Stimulated activated effector memory CD8-positive, alpha-beta T cell treated with anti-CD3 and anti-CD28 coated beads, Interleukin-12 subunit alpha, Interleukin-12 subunit beta, amount 100 ng/mL, for 72 hours (primary cell): ENCODE measurements at places on chromosomes 12 and 14.

DNA sequence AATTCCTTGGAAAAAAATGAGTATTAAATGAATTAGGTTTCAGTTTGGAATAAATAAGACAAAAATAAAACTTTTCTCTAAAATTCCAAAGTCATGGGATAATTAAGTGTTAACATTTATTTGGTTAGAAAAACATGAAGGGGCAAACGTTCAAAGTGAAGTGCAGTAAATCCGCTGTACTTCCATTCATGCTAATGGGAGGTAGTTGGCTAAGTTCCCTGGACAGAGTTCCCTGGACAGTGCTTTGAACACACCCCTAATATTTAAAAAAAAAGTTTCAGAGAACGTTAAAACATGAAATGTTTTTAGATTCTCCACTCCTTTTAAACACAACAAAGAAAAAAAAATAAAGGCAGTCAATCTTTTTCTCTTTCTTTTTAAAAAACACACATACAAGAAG lies 16.3 kb downstream of the ALX1 start:
- no peak for DNase-seq

- DNase-seq, result no peak
Measured at GRCh38 chr14:58593977-58594376, 43.8 kb upstream of the DACT1 start.

GRCh38 chr12:81792666-81793065 lies 33.5 kb upstream of the PPFIA2 start:
- no peak for DNase-seq

GRCh38 chr12:58435647-58436046 lies 484.7 kb downstream of the LRIG3 start:
- no peak for DNase-seq

DNA sequence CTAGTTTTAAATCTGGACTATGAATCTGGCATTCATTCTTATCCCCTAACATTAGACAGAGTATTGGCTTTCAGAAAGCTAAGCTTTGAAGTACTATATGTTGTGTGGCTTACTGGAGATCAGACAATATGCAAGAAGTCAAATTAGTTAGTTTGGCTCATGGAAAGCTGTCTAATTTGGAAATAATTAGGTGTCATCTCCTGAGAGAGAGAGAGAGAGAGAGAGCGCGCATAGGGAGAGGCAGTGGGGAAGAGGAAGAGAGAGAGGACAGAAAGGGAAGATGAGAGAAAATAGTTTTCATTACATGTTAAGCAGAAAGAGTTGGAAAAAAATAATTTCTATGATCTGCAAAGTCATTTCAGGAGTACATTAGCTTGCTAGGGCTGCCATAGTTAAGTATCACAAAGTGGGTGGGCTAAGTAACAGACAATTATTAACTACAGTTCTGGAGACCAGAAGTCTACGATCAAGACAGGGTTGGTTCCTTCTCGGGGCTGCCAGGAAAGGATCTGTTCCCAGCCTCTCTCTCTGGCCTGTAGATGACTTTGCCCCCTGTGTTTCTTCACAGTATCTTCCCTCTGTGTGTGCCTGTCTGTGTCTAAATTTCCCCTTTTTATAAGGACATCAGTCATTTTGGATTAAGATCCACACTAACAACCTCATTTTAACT lies 404.2 kb downstream of the RGS6 start:
- DNase-seq, result no peak

DNA sequence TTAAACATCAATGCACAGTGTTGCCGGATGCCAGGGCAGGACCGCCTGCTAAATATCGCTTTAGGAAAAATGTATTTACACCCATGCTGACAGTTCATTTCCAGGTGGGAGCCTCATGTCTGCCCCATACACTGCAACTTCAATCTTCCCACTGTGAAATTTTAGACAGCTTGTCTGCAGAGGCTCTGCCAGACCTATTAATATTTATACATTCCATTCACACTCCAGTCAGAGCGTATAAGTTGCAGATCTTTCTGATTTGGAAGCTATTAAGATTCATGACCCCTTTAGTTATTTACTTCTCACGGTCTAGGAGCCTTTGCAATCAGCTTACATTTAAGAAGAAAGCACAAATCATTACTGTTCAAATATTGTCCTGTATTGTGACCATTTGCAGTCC lies 357.4 kb downstream of the ATP23 start:
- no peak for DNase-seq

- DNase-seq, result no peak
Measured at GRCh38 chr14:59085207-59085739, 103.2 kb upstream of the DAAM1 start.

DNA sequence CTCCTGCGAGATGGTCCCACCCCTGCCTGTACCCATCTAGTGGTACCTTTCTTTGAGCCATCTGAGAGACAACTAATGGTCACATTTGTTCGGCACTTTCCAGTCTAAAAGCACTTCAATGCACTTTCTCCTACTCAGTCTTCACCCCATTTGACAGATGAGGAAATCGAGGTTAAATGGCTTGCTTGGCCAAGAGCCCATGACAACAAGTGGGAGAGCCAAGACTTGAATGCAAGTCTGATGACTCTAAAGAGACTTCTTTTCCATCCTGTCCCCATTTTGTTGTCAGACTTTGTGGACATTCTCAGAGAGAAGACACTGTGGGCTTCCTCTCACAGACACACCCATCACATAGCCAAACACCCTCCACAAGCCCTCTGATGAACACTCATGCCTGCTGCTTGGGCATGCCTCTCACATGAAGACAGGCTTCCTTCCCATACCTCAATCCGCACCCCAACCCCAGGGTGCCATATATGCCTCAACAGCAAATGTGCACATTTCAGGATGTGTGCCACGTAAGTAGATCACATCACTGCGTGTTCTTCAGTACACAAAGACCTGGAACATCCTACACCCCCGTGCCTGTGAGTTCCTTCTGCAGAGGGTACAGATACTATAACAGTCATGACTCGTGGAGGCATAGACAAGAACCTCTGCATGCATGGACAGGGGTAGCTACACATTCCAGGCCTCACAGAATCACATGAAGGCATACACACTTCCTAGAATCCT lies 805 bp downstream of the MYH7 start:
- no peak for DNase-seq

- no peak for DNase-seq
Measured at GRCh38 chr12:70920891-70921290, 353 bp upstream of the PTPRR start.

DNA sequence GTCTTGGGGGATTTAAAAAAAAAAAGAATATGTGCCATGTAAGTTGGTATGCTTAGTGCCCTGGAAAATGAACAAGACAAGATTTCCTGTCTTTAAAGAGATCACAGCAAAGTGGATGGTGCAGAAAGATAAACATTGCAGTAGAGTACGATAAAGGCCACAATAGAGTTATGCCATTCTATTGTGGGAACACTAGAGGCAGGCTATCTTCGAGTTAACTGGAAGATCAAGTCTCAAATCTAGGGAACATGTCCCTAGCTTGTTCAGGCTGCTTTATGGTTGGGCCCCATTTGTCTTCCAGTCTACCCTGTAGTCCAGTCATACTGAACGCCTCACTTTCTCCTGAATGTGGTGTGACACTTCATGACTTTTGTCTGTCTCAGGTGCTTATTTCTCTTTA lies 18.7 kb upstream of the CCT2 start:
- no peak for DNase-seq

GRCh38 chr12:30440826-30441602 lies 254.7 kb downstream of the IPO8 start:
- DNase-seq, result no peak

DNA sequence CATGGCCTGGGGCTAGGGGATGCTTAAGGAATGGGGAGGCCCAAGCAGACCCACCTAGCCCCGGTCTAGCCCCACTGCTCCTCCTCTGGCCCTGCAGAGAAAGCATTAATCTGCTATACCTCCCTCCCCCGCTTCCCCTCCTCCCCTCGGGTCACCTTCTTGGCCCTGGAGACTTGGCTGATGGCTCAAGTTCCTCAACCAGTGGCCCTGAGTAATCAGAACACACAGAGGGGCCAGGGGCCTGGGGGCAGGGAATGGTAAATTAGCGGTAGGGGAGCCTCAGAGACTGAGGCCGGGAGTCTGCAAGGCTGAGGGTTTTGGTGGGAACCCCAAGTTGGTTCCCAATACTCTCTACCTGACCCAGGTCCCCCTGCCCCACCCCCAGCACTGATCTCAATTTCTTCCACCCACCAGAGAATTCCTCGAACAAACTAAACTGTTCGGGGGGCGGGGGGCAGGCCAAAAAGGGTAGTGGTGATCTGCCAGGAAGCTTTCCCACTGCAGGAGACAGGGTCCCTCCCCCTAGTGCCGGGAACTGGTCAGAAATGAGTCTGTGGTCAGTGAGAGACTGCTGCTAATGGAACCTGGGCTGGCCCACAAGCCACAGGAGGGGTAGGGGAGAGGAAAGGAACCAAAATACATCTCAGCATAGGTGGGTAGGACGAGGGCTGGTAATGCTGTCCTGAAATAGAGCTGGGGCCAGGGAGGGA lies 12.8 kb upstream of the SMARCD1 start:
- no peak for DNase-seq

- DNase-seq, result no peak
Measured at GRCh38 chr12:50086148-50086547, 1.0 kb downstream of the SMARCD1 start.

- peak; percentile 79 for DNase-seq
Measured at GRCh38 chr12:119989731-119990381, 820 bp downstream of the BICDL1 start.

- no peak for DNase-seq
Measured at GRCh38 chr12:75271576-75271975, 58.5 kb downstream of the CAPS2 start.
